ENCODE measurements at places on chromosomes 13 and 19. TPM values are rescaled to one million over a fixed set of nuclear protein-coding genes. Genes with fewer than 3 reads are reported as not detected.

The DNAAF3 gene
- polyA plus RNA-seq: not detected

The PSG11 gene
- polyA plus RNA-seq: not detected

The BRME1 gene
- polyA plus RNA-seq: not detected

The TINCR gene
- polyA plus RNA-seq: not detected

The CAMSAP3 gene
- polyA plus RNA-seq: 0.44 TPM

The CD70 gene
- 28.4 TPM for polyA plus RNA-seq

The CGB8 gene
- polyA plus RNA-seq: not detected

The ZNF415 gene
- 4.9 TPM for polyA plus RNA-seq

The LGI4 gene
- not detected for polyA plus RNA-seq

The KRI1 gene
- polyA plus RNA-seq: 35.6 TPM

The KLK4 gene
- polyA plus RNA-seq: not detected

The NPHS1 gene
- not detected for polyA plus RNA-seq

The RASIP1 gene
- 0.26 TPM for polyA plus RNA-seq

The CLC gene
- not detected for polyA plus RNA-seq

The KIR2DL1 gene
- 0.36 TPM for polyA plus RNA-seq

The TEAD2 gene
- polyA plus RNA-seq: 6.3 TPM

The C1QTNF9B gene
- not detected for polyA plus RNA-seq

The CEACAM7 gene
- polyA plus RNA-seq: not detected

The LILRB5 gene
- polyA plus RNA-seq: not detected

The ZNF222 gene
- 6.2 TPM for polyA plus RNA-seq

The CRB3 gene
- 4.2 TPM for polyA plus RNA-seq

The FAM216B gene
- polyA plus RNA-seq: not detected

The LHB gene
- polyA plus RNA-seq: 0.78 TPM

The SSC5D gene
- polyA plus RNA-seq: not detected

The ZC3H4 gene
- polyA plus RNA-seq: 3.5 TPM

The DHDH gene
- 0.39 TPM for polyA plus RNA-seq

Measured in IgD-negative memory B cell (primary cell).